Activated CD8-positive, alpha-beta T cell treated with anti-CD3 and anti-CD28 coated beads for 36 hours (primary cell): ENCODE measurements at places on chromosomes 3 and 15. TPM values are rescaled to one million over a fixed set of nuclear protein-coding genes. Genes with fewer than 3 reads are reported as not detected.

TIMMDC1 gene
- total RNA-seq, result 105 TPM

CIDEC gene
- total RNA-seq, result not detected

MOBP gene
- not detected for total RNA-seq

CADM2 gene
- total RNA-seq, result 0.38 TPM

CFAP92 gene
- 0.38 TPM for total RNA-seq

- DNase-seq, result no peak
Measured at GRCh38 chr3:153277029-153277428, 115.0 kb downstream of the RAP2B start.

- DNase-seq, result no peak
Measured at GRCh38 chr15:70050441-70050840, 47.3 kb downstream of the TLE3 start.

DNA sequence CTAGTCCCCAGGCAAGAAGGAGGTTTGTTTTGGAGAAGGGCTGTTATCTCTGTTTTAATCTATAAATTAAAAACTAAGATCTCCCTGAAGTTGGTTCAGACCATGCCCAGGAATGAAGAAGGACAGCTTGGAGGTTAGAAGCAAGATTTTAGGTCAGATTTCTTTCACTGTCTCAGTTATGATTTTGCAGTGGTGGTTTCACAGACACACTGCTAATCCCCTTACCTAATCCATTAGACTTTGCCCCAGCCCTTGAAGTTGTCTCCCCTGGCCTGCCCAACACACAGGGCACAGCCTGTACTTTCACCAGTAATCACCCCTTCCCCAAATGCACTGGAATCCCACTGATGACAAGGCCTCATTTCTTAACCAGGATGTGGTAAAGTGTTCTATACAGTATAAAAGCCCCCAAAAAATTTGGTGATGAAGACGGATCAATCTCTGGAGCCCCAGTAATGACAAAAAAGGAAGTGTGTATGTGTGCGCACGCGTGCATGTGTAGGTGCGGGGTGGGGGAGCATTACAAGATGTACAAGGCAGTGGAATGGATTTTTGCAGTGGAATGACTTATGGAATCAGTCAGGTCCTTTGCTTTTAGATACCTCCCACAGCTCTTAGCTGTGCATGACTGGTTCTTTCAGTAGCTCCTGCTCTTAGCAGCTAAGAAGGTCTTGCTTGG, 73.1 kb upstream of the TERB2 start:
- DNase-seq, result peak; percentile 41

DNA sequence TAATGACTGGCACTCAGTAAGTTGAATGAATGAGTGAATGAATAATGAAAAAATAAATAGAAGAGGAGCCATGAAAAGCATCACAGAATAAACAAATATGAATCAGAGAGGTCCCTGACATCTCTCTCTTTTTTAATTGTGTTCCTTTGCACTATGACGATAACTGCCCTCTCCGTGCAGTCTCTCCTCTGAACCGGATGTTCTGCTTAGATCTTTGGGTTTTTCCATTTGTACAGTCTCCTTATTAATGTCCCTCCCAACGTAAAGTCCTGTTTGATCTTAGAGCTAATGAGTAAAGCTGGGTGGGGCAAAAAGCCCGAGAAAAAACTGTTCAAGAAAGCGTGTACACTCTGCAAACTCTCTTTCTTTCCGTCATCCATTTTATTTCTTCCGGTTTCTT, 28.3 kb upstream of the BHLHE40 start:
- DNase-seq, result no peak

- DNase-seq, result no peak
Measured at GRCh38 chr15:85976986-85977385, 102.7 kb upstream of the AGBL1 start.

DNA sequence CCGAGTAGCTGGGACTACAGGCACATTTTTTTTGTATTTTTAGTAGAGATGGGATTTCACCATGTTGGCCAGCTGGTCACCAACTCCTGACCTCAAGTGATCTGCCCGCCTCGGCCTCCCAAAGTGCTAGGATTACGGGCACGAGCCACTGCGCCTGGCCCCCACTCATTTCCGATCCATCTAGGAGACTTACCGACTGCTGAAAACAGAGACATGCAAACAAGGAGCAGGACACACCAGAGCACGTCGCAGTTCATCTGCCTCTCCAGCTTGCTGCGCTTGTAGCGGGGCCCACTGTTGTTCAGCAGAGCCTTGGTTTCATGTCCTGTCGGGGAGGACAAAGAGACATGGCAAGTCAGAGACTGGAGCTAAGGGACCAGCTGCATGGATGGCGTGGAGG, 137.4 kb downstream of the ATP10A start:
- DNase-seq, result no peak

DNA sequence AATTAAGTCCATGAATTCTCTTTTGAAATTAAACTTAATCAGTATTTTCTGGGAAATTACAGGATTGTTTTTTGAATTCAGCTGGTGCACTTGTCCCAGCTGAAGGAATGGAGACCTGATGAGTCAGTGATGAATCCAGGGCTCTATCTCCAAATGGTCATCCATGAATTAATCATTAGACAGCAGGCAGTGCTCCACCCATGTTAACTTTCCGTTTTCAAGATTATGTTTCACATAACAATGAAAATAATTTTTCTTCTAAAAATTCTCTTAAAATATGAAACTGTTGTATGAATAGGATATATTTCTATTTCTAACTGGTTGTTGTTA, 13.9 kb upstream of the PAQR9 start:
- no peak for DNase-seq
